H1 (cell line): ENCODE measurements at places on chromosomes 11 and 22.

GRCh38 chr11:85299258-85299942, 327.7 kb downstream of the DLG2 start:
- H3K27ac ChIP-seq, result no peak overlapping the region
- DNase-seq, result no peak
- H3K27me3 ChIP-seq, result no peaks in the 10 kb centered on the region
- no peak overlapping the region for H3K4me3 ChIP-seq
- H3K36me3 ChIP-seq, result no peaks in the 10 kb centered on the region

GRCh38 chr11:34284811-34285481, 72.9 kb downstream of the ABTB2 start:
- no peaks in the 10 kb centered on the region for H3K4me1 ChIP-seq
- no peaks in the 10 kb centered on the region for H3K36me3 ChIP-seq
- no peak for DNase-seq
- H3K27ac ChIP-seq, result no peak overlapping the region
- no peaks in the 10 kb centered on the region for H3K27me3 ChIP-seq

DNA sequence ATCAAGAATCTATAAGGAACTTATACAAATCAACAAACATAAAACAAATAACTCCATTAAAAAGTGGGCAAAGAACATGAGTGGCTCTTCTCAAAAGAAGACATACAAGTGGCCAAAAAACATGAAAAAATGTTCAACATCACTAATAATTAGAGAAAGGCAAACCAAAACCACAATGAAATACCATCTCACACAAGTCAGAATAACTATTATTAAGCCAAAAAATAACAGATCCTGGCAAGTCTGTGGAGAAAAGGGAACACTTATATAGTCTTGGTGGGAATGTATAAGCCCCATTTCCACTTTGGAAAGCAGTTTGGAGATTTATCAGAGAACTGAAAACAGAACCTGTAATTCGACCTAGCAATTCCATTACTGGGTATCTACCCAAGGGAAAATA, 921.0 kb downstream of the KCNA4 start:
- H3K36me3 ChIP-seq, result no peaks in the 10 kb centered on the region
- H3K27ac ChIP-seq, result no peak overlapping the region
- DNase-seq, result no peak
- H3K27me3 ChIP-seq, result no peaks in the 10 kb centered on the region
- H3K4me1 ChIP-seq, result no peaks in the 10 kb centered on the region

- no peak for DNase-seq
- no peak overlapping the region for H3K4me3 ChIP-seq
These were observed 135.2 kb downstream of the WNT11 start for GRCh38 chr11:76071090-76071489.
